ENCODE measurements at places on chromosomes 12 and 14.

GRCh38 chr14:78758333-78758732, 588.2 kb downstream of the NRXN3 start:
- DNase-seq: no peak

DNA sequence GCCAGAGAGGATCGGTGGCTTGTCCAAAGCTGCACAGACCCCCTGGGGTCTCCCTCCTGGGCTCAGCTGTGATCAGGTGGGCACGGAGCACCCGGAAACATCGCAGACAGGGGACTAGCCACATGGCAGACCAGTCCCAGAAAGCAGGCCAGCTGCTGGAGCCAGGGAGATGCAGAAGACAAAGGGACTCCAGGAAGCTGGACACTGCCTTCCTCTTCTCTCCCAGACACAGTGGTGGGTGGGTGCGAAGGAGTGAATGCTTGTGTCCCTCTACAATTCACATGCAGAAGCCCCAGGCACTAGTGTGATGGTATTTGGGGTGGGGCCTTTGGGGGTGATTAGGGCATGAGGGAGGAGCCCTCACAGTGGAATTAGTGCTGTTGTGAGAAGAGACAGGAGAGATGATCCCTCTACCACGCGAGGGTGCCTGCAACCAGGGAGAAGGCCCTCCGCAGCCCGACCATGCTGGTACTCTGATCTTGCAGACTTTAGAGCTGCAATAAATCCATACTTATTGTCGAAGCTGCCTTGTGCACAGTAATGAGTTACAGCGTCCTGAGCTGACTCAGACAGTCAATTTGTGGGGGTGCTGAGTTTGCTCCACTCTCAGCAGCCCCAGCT, 95.2 kb downstream of the CALM1 start:
- DNase-seq: no peak

DNA sequence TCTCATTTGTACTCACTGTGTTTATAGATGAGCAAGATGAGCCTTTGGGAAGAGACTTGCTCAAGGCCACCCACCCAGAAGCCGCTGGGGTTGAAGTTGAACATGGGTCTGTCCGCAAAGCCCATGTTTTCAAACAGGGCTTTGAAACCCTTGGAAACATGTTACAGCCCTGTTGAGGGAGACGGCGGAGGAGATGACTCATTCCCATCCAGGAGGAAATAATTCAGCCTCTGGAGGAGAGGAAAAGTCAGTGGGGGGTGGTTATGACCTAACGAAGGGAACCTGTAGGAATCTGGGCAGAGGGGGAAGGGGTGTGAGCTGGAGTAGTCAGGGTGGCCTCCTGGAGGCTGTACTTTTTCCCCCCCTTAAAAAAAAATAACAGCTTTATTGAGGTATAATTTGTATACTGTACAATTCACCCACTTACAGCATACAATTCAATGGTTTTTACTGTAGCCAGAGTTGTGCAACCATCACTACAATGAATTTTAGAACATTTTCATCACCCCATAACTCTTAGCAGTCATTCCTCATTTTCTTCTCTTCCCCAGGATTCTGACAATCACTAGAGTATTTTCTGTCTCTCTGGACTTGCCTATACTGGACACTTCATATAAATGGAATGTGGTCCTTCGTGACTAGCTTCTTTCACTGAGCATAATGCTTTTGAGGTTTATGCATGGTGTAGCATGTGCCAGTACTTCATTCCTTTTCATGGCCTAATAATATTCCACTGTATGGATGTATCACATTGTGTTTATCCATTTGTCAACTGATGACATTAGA, 1.9 kb upstream of the RIN3 start:
- DNase-seq: no peak

DNA sequence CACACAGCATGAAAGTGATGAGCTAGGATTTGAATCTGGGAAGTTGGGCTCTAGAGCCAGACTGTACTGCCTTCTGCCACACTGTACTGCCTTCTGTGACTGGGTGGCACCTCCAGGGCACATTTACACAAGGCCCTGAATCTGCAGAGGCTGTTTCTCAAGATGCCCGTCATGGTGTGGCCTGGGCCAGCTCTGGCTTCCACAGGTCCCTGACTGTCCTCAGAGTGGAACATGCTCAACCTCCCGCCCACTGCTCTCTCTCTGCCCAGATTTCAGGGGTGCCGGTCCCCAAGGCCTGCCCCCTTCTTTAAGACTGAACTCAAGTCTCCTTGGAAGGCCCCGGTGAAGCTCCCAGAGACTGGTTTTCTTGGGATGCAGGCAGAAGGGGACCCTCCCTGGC, 50.2 kb downstream of the C14orf132 start:
- no peak for DNase-seq

DNA sequence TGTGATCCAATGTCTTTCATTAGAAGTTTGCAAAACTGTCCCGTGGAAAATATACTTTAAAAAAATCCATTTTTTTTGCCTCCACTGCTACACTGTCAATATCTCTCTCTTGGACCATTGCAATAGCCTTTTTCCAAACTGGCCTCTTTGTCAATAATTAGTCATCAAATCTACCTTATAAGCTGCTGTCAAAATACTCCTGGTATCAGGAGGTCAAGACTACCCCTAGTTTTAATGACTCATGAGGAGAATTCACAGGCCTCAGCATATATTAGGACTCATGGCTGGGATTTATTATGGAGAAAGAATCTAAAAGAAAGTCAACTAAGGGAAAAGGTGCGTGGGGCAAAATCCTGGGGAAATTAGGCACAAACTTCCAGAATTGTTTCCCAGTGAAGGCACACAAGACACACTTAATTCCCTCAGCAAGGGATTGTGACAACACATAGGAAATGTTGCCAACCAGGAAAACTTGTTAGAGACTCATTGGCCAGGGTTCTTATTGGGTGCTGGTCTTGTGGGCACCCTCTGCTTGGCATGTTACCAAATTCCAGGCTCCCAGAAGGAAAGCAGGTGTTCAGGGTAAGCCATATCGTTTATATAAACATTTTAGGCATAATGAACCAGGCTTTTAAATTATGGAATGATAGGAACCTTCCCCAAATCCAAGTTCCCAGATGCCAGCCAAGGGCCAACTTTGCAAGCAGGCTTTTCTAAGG, 56.1 kb downstream of the TMEM117 start:
- no peak for DNase-seq

DNA sequence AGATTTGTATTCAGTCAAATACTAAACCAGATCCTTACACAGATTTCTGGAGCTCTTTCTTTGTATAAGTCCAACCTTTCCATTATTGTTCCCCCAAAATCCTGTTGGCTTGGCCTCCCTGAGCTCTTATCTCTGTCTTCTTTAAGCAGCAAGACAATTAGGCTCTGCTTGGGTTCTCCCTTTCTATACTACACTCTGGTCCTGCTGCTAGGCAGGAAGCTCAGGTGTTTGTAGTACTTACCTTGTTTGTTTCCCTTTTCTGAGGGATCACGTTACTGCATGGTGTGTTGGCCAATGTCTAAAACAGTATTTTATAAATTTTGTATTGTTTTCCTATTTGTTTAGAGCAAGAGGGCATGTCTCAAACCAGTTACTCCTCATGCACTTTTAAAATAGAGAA, 192.9 kb downstream of the PRKD1 start:
- DNase-seq: no peak

- DNase-seq: no peak
Observed at GRCh38 chr14:73762375-73762822, 48.2 kb upstream of the PNMA1 start.

DNA sequence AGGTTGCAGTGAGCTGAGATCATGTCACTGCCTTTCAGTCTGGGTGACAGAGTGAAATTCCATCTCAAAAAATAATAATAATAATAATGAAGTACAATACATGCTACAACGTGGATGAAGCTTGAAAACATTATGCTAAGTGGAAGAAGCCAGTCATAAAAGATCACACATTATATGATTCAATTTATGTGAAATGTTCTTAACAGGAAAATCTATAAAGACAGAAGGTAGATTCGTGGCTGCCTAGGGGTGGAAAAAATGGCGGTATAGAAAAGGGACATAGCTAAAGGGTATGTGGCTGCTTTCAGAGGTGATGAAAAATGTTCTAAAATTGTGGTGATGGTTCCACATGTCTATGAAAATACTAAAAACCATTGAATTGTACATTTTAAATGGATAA, 41.0 kb upstream of the AMIGO2 start:
- DNase-seq: no peak

GRCh38 chr12:124512667-124513296, 54.6 kb downstream of the NCOR2 start:
- DNase-seq: peak; percentile 65

DNA sequence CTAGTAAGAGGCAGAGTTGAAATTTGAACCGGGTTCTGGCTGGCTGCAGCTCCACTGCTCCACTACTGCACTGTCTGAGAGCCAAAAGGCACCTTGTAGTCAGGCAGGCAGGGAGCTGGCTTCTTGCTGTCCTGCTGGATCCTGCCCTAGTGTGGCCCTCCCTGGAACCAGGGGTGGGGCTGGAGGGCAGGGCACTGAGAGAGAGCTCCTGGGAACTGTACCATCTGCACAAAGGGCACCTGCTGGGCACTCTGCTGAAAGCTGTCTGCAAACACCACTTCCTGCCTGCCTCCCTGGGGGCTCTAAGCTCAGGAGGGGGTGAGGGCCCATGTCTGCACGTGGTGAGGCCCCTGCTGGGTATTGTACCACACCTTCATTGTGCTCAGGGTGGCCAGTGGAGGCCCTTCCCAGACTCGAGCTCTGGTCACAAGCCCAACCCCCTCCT, 19.0 kb upstream of the TCL1B start:
- no peak for DNase-seq

DNA sequence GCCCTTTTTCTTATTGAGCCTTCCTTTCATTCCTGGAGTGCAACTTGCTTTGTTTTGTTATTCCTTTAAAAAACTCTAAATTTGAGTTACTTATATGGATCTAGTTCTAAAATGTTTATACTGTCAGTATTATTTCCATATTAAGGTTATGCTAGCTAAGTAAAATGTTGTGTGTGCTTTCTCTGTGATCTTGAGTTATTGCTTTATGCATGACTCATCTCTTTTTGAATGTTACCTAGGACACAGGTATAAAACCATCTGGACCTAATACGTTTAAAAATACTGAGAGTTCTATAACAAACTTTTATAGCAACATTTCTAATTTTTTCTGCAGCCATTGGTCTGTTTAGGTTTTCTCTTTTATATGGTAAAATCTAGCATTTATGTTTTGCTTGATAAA, 132.8 kb upstream of the LGR5 start:
- no peak for DNase-seq

DNA sequence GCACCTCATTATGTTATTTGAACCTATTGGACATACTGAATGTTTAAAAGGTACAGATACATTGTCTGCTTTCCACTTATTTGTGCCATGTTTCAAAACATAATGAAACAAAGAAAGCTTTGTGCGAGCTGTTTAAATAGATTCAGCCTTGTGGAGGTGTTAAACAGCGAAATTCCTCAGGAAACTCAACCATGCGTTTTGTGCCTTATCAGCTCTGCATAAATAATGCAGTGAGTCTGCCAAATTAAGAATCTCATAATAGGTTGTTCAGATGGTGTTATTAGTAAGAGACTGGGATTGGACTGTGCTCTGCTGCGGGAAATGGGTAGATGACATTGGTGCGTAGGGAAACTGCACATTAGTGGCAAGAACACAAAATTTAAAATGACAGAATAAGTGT, 163.7 kb upstream of the CLEC14A start:
- no peak for DNase-seq

DNA sequence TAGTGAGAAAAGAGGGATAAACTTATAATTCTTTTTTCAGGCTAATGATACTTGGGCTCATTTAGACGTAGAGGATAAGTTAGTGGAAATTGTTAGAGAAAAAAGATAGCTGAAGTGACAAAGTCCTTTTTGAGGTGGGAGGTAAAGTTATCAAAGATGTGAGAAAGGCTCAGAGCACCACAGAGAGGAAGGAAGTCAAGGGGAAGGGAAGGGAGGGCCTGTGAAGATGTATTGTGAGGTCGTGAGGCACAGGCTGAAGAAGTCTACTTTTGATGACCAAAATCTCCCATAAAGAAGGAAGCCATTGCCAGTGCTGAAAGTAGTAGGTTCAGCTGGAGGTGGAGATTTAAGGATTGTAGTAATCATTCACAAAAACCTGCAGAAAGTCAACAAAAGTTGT, 19.4 kb upstream of the PTGDR start:
- DNase-seq: no peak

DNA sequence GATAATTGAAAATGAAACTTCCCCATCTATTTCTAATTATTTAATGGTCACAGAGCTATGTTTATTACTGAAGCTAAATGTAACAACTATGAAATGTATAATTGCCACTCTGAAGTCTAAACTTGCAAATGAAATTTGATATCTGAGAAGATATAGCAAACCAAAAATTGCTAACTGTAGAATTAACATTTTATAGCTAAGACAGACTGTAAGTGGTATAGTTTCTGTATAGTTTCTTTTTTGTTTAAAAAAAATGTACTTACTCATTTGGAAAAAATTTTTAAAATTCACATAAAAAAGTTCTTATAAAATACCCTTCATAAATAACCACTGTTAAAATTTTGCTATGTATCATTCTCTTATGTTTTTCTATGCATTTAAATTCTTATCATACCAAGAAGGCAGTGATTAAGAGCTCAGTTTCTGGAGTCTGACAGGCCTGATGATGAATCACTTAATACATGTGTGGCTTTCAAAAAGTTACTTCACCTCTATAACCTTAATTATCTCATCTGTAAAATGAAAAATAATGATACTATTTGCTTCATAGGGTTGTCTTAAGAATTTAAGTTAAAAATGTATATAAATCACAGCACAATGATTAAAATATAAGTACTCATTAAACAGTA, 214.7 kb upstream of the GARIN2 start:
- no peak for DNase-seq

- DNase-seq: no peak
Observed at GRCh38 chr12:108930756-108931155, 50.9 kb downstream of the DAO start.

DNA sequence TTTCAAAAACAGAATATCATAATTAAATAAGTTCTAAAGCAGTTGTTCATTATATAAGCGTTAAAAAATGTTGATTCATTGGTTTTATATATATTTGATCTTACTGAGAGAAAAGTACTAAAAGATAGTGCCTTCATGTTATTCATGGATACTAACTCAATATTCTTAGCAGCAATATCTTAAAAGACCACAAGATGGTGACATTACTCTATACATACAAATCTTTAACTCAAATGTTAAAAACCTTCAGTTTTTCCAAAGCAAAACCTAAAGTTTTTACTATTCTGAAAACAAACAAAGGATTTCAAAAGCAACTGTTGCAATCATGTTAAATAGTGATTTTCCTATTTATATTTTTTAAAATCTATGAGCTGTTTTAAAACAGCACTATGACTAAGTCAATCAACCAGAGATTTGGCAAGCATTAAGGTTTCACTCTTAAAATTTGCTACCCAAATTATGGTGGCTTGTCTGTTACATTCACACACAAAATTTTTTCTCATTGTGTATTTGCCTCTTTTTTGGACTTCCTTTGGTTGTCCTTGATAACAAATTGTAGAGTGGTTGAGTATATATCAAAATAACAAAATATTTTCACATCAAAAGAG, 50.1 kb upstream of the RERGL start:
- DNase-seq: peak; percentile 10
